ENCODE measurements at places on chromosomes 6 and 20. TPM values are rescaled to one million over a fixed set of nuclear protein-coding genes. Genes with fewer than 3 reads are reported as not detected.

GRCh38 chr6:114042267-114043016, 71.5 kb upstream of the HDAC2 start:
- DNase-seq: peak; percentile 8

DNA sequence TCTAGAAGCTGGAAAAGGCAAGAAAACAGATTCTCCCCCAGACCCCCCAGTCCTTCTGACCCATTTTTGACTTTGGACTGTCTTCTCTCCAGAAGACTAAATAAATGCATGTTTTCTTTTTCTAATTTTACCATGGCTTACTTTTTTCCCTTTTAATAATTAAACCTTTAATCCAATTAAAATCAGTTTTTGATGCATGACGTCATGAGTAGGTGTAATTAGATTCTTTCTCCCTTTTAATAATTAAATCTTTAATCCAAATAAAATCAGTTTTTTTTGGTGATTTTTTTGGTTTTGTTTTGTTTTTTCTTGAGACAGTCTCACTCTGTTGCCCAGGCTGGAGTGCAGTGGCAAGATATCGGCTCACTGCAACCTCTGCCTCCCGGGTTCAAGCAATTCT, 13.2 kb upstream of the NCOA5 start:
- no peak for DNase-seq

GRCh38 chr6:107972413-107973096, 14.5 kb upstream of the SEC63 start:
- no peak for DNase-seq

GRCh38 chr6:19502301-19502700, 334.9 kb upstream of the ID4 start:
- no peak for DNase-seq

RPP40 gene
- total RNA-seq: 16.6 TPM

HTR1E gene
- total RNA-seq: not detected

OLIG3 gene
- total RNA-seq: 0.14 TPM
